ENCODE measurements at places on chromosomes 12 and 14.

GRCh38 chr14:44108601-44109000, 398.5 kb downstream of the FSCB start:
- DNase-seq: no peak

DNA sequence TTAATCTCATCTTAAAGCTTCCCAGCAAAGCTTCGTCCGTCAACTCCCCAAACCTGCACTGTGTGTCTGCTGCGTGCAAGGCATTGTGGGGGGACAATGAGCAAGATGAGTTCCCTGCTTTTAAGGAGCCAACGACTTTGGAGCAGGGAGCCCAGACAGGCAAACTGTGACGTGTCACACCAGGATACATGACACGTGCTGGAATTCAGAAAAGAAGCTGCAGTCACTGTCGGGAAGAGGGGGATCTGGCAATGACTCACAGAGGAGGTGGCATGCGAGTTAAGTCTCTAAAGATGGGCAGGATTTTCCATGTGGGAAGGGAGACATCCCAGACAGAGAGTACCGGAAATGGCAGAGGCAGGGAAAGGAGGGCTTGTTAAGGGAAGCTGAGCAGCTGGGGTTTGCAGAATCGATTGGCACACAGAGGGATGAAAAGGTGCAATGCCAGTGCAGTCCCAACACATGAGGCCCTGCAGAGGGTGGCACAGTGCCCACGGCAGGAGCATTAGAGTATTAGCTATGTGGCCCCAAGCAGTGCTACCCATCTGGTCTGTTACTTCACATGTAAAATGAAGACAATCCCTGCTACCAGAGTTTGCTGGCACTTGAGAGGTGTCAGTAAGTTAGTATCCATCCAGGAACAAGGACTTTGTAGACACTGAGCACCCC, 52.9 kb downstream of the SETD3 start:
- DNase-seq: no peak

- no peak for DNase-seq
Measured at GRCh38 chr14:105576525-105577088, 50.2 kb downstream of the TMEM121 start.

DNA sequence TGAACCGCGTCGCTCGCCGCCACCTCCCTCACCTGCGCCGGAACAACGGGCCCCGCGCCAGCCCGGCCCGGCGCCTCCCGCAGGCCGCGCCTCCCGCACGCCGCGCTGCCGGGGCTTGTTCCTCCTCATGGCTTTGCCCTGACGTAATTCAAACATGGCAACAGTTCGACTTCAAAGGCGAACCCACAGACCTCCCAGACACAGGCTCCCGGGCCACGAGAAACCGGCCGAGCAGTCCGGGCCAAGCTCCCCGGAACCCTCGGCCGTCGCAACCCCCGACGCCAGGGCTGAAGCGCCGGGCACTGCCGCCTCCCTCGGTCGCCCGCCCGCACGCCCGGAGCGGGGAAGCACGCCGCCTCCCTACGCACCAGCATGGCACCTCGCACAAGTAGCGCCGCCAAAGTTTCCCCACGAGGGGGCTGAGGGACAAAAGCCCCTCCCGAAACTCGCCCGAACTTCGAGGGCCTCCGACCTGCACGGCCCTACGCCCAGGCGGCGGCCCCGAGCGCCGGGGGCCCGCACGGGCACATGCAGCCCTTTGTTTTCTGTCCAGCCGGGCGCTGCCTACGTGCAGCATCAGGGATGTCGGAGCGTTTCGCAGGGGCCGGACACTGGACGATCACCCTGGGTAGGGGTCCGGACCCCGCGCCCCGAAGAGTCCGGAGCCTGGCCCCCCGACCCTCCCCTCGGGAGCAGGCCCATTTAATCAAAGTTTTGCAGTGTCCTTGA, 1.7 kb downstream of the SINHCAF start:
- peak; percentile 33 for DNase-seq

DNA sequence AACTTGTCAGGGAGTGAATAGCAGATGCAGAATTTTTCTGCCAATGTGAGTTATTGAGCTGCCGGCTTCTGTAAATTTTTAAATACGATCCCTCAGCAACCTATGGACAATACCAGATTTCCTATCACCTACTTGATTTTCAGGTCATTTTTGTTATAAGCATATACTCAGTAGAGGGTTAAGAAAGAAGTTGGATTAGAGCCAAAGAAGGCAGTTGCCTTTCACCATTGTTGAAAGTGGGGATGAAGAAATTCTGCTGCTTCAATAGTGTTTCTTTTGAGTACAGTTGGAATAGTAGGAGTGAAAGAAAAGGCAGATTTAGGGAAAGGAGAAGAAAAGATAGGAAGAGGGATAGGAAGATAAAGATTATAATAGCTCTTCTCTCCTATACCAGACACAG, 197.1 kb downstream of the ATP23 start:
- no peak for DNase-seq

DNA sequence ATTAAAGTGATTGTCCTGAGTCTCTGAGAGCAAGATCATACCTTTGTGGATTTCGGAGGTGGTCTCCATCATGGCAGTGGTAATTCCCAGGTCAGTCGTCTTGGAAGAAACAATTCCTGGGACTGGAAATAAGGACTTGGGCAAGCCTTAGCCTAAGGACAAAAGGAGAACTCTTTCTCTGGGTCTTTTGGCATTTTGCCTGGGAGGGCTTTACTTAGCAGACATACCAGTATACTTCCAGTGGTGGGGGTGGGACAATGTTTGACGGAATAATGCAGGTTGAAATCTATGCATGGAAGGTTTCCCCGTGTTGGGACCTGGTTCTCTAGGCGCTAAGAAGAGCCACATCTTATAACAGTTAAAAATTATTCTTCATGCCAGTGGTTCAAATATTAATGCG, 70.4 kb upstream of the USP44 start:
- no peak for DNase-seq

DNA sequence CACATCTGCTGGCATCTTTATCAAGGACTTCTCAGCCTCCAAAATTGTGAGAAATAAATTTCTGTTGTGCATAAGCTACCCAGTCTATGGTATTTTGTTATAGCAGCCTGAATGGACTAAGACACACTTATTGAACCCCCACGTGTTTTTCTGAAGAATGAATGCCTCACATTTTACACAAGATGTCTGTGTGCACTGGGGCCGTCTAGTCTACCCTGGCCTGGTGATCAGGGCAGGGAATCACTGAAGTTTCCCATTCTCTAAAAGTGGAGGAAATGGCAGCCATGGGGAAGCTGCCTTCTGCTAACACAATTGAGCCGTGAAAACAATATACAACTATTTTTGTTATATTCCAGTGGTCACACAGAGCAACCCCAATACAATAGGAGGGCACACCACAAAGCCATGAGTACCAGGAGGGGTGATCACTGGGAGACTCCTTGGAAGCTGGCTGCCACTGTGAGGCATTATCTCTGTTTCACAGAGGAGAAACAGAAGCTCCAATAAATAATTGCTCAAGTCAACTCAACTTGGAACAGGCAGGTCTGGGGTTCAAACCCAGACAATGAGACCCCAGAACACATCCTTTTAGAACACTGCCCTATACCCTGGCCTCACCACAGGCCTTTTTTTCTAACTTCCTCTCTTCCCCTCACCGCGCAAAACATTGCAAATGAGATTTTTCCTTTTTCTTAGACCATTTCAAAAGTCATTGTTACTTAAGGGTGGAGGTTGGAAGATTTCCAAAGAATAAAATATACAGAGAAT, 18.3 kb upstream of the LTA4H start:
- DNase-seq: no peak

DNA sequence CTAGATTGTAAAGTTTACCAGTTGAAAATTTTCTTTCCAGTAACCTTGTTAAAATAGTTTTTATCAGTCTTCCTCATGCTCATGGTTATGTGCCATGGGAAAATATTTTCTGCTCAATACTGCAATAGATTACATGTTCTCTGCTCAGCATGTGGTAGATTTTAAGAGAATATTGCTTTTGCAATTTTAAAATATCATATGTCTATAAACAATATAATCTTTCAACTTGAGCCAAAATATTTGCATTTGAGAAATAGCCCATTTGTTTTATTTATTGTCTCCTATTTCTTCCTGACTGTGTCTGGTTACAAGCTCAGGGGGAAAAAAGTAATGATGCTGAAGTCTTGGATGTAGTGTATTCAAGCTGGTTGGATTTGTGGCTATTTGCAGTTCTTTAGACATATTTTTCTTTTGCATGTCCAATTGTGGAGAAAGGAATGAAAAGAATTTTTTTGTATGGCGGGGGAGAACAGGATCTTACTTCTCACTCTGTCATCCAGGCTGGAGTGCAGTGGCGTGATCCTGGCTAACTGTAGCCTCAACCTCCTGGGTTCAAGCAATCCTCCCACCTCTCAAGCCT, 342.6 kb upstream of the NAV3 start:
- no peak for DNase-seq

DNA sequence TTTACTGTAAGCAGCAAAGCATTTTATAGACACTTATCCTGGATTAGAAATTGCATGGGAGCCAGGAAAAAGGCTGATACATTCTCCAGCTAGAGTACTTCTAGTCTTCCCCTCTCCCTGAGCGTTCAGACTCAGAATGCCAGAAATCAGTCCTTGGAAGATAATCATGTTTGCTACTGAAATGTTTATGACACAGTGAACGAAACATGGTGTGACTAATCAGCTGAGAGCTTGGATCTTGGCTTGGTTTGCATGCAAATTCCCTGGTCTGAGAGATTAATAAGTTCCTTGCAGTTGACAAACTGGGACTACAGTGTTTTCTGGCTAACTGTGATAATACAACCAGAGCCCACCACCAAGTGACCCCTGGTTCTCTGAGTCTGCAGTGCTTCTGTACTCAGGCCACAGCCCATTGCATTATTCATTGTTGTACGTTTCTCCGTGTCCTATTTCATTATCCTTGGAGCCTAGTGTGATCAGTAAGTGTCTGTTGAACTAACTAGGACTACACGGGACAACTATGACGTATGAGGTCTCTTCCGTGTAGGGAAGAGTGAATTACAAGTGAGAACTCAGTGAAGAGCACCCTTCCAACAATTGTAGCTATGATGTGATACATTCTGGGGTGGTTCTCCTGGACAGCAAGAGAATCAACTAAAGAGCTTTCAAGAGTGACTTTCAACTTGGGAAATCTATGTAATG, 34.6 kb upstream of the EVL start:
- no peak for DNase-seq

- DNase-seq: no peak
Measured at GRCh38 chr12:103677341-103677740, 90.3 kb downstream of the STAB2 start.

DNA sequence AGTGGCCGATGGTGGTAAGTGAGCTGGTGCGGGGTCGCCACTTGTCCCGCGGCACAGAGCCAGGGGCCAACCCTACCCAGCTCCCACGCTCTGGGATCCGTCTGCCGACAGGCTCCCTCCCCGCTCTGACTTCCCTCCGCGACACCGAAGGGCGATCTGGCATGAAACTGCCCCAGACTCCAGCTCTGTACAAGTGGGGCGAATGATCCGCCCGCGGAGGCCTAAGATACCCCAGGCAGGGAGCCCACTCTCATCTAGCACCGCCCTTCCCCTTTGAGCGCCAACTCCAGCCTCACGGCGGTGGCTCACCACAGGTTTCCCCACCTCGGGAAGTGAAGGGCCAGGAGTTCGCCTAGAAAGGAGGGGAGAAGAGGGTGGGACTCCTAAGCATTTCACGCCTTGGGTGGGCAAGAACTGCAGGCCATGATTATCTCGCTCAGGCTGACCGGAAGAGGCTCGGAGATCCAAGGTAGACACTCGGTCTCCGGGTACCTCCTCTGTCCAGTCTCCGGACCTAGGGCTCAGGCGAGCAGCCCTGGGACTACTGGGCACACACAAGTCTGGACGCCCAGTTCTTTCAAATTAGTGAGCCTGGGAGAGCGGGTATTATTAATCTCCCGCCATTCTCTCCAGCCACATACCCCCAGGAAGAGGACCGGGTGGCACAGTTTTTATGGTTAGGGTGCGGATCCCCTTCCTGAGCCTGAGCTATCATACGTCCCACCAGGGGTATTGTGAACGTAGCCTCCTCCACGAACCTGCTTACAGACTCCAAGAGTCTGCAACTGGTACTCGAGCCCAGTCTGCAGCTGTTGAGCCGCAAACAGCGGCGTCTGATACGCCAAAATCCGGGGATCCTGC, 849 bp downstream of the WNT1 start:
- no peak for DNase-seq

DNA sequence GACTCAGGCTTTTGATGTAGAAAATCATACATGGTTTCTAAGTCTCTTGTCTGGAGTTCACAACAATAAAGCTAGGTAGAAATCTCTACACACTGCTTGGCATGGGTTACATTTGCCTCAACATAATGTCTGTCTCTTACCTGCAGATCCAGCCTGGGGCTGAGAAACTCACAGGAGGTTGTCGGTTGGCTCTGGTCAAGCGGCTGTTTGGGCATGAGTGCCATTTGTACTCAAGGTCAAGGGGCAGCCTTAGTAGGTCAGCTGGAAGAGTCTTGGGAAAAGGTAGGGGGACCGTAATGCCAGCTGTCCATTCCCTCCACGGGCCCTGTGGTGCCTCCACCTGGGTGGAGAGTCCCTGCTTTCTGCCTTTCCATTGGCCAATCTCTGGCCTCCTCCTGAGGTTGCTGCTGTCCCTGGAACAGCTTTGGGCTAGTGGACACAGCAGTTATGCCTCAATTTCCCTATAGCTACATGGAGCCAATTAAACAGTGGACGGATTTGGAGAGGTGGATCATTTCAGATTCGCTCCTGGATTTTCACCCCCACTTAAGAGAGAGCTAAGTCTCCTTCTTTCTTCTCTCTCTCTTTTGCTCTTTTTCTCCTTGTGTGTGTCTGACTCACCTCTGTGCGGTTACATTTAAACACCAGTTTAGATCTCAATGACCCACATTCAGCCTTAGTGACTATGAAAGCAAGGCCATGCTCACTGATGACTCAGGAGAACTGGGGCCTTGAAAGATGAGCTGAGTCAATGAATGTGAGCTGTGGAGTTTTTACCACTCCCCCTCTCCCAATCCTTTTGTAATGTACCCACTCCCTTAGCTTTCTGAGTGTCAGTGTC, 132.8 kb upstream of the HIF1A start:
- no peak for DNase-seq

- no peak for DNase-seq
Measured at GRCh38 chr14:101875727-101876554, 88.4 kb upstream of the DYNC1H1 start.

DNA sequence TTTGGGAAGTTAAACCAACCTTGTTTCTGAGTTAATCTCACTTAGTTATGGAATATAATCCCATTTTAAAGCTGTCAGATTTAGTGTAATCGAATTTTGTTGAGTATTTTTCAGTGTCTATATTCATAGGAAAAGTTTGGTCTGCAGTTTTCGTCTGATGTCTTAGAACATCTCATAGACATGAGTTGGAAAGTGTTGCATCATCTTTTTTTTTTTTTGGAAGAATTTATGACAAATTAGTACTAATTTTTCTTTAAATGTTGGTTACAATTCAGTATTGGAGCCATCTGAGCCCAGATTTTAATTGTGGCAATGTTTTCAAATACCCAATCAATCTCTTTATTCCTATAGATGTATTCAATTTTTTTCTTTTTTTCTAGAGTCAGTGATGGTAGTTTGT, 27.9 kb downstream of the C12orf50 start:
- no peak for DNase-seq

DNA sequence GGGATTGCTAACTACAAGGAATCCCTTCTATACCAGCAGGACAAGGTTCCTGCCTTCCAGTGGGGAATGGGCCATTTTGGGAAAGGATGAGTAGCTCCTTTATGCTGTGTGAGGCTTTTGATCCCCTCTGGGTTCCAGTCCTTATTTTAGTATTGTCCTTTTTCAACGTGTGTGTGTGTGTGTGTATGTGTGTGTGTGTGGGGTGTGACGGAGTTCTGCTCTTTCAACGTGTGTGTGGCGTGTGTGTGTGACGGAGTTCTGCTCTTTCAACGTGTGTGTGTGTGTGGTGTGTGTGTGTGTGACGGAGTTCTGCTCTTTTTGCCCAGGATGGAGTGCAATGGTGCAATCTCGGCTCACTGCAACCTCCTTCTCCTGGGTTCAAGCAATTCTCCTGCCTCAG, 27.4 kb downstream of the RAB35 start:
- DNase-seq: no peak

Data from cortex of kidney (tissue), 1 donor.